Frontal cortex (tissue), 4 donors: ENCODE measurements at places on chromosomes 4 and X.

- no peak for DNase-seq
Measured at GRCh38 chrX:129876771-129877305, 29.1 kb upstream of the UTP14A start.

DNA sequence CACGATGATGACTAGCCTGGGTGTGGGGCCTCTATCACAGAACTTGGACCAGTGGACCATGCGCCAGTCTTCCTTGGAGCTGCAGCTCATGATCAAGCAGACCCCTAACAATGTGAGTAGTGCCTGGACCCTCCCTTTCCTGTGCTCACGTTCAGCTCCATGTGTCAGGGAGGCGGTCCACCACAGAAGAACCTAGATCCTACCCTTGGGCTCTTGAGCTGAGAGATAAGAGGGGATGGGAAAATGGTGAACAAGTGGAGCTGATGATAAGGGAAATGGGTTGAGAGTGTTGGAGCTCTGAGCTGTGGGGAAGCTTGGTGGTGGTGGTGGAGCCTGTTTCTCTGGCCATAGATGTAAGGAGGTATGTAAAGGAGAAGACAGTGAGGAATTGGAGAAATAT is 13.1 kb downstream of the MED12 start:
- no peak for DNase-seq

DNA sequence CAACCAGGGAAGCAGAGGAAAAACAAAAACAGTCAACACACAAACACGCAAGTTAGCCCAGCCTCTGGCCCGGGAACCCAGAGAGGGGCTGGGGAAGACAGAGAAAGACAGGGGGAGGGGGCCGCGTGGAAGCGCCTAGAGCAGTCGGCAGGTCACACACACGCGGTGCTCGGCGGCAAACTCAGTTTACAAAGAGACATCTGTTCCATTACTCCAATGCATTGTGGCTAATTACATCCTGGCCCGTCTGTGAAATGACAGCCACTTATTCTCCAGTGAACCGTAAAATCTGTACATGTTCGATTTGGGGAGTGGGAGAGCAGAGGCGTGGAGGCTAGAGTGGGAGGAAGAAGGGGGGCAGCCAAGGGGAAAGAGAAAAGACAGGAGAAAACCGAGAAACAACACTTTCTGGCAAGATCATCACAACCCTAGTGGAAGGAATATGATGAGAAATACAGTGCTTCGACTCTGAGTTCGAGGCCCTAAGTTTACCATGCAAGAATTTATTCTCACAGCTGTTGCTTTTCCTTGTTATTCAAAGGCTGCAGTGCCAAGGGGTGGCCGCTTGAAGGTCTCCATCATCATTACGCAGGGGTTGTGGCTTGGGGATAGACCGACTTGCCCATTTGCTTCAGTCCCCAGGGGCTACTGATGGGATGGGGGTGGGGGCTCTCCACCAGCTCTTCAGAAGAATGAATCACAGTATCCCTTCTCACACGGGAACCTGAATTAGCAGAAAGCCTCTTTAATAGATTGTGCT is 167.7 kb downstream of the MGST2 start:
- no peak for DNase-seq

DNA sequence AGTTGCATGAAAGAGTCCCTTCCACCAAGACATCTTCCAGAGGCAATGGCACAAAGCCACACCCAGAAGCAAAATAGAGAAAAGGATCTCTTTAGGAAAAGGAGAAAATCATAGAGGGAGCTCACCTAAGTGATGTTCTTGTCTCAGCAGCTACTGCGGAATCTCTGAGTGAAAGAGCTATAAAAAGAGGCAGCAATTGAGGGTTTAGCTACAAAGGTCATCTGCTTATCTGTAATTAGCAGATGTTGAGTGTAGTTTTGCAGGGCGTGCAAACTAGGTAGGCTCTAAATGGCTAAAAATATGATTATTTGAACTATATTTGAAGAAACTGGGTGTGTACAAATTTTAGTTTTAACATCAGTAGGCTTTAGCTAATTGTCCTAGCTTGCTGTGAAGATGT is 276.0 kb downstream of the HS3ST1 start:
- no peak for DNase-seq

- no peak for DNase-seq
Measured at GRCh38 chr4:17639136-17639535, 24.7 kb downstream of the MED28 start.

- DNase-seq: no peak
Measured at GRCh38 chrX:774536-774935, 143.9 kb downstream of the SHOX start.

DNA sequence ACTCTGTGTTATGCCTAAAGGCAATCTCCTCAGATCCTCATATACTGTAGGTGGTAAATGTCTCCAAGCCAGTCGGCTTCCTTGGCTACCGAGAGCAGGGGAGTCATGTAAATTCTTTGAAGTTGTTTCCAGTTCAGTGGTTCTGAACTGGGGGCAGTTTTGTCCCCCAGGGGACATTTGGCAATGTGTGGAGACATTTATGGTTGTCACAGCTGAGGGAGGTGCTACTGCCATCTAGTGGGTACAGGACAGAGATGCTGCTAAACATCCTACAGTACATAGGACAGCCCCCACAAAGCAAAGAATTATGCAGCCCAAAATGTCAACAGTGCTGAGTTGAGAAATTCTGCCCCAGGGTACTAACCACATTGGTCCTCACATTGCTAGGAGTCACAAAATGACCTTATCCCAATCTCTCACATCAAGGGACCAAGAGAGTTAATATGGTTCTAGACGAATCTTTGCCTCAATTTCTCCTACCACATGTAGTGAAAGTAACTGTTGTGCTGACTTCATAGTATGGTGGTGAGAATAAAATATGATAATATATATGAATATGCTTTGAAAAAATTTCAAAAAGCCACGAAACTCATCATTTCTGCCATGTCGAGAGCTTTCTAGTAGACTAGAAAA is 104.4 kb upstream of the ARHGAP24 start:
- no peak for DNase-seq

- no peak for DNase-seq
Measured at GRCh38 chr4:85151786-85152185, 185.3 kb upstream of the WDFY3 start.

DNA sequence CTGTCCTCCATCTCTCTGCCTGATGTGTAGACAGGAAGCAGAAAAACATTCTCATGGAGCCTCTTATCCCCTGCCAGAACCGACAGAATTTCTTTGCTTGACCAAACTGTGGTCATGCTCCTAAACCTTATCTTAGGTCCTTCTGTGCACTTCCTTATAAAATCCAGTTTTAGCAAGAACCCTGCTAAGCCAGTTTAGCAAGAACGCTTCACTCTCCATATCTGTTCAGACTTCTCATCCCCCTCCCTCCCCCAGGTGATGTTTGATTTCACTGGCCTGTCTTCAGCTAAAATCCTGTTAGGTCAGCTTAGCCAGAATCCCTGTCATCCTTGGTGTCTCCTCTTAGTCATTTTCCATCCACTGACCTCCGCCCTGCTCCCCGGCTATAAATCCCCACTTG is 1130.9 kb upstream of the PRKX start:
- no peak for DNase-seq
